ENCODE measurements at places on chromosomes 12 and 14.

DNA sequence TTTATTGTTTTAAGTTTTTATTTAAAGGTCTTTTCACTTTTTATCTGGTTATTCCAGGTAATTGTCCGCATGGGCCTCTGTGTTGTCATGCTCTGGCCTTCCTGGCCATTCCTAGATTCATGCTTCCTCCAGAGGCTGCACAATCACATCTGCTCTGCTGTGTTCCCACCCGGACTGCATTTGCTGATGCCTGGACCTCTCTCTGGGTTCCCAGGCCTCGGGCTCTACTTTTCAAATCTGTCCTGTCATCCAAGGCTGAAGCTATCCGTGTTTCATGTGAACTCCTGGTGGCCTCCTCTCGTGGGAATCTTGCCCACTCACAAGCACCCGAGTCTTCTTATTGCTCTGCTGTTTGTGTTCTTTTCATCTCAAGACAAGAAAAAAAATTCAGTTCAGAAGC, 16.1 kb upstream of the VDR start:
- no peak for DNase-seq

DNA sequence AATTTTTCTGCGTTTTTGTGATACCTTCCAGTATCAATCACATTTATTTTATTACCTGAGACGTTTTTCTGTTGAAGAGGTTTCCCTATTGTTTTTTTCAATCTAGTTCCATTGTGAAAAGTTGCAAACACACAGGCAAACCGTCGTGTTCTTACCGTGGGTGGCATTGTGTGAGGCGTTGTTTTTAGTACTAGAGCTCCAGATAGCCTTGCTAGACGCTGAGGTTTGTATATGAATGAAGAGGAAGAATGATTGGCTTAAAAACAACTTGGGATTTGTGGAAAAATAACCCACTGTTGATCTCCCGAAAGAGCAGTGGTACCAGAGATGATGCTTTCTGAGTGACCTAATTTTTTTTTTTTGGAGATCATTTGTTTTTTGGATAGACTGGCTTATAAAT, 1.0 kb downstream of the SOCS4 start:
- no peak for DNase-seq

GRCh38 chr12:57731411-57732080, 7.0 kb downstream of the AGAP2 start:
- DNase-seq, result no peak

DNA sequence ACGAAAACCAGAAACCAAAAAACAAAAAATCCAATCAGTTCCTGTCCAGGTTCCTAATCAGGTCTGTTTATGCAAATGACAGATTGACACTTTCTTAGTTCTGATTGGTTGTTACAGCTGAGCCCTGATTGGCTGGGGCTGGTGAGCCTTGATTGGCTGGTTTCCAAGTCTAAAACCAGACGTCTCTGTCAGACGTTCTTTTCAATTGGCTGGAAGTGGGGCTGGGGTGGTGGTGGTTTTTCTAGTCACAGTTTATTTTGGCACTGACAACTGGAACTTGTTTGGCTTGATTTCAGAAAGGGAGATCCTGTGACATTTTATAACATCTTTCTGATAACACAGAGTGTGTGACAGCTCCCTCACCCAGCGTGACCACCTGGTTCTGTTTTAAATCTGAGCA, 36.1 kb upstream of the PRICKLE1 start:
- no peak for DNase-seq

- DNase-seq, result peak; percentile 60
Observed at GRCh38 chr12:89064780-89065179, 287.5 kb downstream of the DUSP6 start.

DNA sequence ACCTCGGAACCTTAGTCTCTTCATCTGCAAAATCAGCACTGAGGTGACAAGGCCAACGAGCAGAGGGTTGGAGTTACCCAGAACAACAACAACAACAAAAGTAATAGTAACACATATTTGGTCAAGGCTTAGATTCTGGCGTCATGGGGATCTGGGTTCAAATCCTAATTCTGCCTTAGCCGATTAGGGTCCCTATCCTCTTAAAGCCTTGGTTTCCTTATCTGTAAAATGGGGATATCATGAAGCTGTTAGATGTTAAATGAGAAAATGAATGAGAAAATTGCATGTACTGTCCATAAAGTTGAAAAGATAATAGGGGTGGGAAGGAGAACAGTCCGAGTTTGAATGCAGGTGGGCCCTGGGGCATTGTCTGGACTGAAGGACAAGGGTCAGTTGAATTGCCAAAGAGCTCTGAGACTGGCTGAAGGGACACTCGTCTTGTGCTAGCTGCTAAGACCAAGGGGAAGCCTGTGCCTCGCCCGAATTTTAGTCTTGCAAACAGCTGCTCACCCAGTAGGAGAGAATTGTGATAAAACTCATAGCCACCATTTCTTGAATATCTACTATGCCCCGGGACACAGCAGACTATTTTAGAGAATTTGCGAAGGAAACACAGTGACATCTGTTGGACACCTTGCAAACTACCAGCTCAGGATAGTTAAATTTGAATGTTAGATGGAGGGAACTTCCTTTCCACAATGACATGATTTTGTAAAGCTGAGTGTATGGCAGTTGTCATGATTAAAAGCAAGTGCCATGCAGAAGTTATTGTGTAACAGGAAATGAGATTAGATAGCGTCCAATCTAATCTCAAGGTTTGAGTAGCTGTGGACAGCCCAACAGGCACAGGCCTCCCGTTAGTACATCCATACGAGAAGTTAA, 6.8 kb upstream of the HNF1A start:
- DNase-seq, result peak; percentile 78
